Fibroblast of mammary gland (primary cell): ENCODE measurements at places on chromosomes 1 and 21.

GRCh38 chr21:45366931-45367401, 38.0 kb upstream of the COL18A1 start:
- DNase-seq = peak; percentile 99

DNA sequence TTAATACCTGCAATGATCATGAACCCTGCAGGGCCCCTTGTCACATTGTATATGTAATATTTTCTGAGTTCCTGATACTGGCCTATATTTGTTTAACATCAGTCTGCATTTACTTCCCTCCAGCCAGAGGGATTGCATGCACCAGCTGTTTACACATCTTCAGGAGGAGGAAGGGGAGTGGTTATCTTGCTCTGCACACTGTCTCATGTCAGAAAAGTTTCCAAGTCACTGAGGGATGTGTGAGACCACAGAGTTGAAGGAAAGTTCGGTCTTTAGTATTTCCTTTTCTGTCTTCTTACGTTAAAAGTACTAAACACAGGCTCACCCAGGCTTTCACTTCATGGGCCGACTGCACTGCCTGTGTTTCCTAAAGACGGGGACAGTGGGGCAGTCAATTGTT, 574.1 kb downstream of the LMO4 start:
- DNase-seq = peak; percentile 34

DNA sequence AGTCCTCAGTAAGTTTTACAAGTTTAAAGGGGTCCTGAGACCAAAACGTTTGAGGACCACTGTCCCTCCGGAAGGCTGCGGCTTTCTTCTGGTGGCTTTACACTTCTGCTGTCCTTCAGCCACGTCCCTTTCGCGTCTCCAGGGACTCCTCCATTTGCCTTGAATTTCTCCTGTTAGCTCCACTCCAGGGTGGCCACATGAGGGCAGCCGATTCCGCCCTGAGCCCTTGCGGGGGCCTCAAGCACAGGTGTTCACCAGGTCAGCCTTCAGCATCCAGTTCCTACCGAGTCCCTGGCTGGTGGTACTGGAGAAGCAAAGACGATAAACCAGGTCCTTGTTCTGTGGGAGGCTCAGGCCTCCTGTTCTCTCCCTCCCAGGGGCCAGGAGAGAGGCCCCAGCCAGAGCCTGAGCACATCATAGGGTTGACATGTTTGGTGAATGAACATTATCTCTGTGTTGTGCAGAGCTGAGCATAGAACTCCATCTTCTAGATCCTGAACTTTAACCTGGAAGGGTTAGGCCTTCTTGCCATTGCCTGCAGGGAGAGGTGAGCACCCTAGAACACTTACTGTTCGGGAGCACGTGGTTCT, 27.4 kb upstream of the COQ8A start:
- DNase-seq = peak; percentile 14

- no peak for DNase-seq
Measured at GRCh38 chr1:234375672-234376071, 2.4 kb downstream of the COA6 start.

DNA sequence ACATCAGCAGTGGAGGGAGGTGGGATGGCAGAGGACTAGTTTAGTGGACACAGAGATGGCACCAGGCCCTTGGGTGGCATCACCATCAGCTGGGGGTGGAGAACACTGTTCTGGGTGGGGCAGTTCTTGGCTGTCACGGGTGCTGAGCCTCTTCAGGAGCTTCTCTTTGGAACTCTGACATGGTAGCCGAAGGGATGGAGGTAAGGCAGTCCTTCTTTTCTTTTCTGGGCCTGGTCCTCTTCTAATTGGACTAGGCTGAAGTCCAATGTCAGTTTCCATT, 8.3 kb upstream of the MEF2D start:
- DNase-seq = no peak

DNA sequence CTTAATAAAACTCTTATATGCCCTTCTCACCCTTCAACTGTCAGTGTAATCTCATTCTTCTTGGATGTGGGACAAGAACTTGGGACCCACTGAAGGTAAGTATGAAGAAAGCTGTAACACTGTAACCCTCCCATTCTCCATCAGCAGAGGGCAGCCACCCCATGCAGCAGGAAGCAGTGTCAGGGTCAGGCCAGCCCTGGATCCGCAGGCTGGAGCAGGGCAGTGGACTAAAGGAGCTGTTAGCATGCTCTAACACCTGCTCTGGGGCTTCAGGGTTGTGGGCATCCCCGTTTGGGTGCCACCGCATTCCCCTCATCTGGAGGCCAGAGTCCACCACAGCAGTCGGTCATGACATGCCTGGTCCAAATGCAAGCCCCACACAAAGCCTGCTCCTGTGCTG, 156.5 kb downstream of the HIVEP3 start:
- DNase-seq = no peak

DNA sequence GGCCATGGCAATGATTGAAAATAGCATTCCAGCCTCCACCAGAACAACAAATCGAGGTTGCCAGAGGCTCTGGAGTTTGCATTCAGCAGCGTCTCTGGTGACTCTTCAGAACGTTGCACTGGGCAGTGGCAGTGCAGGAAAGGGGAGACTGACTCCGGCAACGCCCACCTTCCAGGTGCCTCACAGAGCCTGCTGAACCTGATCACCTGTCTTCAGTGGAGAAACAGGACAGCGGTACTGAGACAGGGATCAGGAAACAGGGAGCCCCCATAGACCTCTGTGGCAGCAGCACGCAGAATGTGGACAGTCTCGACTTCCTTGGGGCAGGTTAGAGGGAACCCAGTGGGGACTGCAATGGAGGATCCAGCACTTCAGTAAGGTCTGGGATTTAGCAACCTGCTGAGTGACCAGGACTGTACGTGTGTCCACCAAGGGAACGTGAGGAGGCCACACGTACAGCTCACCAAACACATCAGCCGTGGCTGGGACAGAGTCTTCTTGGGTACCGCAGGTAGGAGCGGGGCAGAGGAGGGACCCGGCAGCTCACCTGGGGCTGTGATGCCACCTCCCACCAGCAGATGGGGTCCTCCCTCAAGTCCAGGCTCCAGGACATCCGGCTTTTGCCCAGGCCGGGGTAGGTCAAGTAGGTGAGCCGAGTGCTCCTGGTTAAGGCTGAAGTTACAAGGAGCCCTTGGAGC, 128.6 kb downstream of the PRDM2 start:
- peak; percentile 33 for DNase-seq

DNA sequence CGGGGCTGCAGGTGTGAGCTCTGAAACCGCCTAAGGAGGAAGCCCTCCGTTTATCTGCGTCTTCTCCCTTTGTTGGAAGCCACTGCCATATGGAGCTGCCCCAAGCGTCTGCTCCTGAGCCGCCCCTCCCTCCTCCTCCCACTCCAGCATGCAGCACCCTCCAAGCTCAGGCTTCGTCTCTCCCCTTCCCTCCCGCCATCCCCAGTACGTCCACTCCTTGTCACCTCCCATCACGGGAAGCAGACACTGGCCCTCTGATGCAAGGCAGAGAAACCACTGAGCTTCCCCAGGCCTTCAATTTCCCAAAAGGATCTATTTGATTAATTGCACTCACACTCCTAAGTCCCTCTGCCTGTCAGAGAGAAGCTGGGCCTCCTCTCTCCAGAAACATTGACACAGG, 52.5 kb downstream of the NFASC start:
- no peak for DNase-seq

DNA sequence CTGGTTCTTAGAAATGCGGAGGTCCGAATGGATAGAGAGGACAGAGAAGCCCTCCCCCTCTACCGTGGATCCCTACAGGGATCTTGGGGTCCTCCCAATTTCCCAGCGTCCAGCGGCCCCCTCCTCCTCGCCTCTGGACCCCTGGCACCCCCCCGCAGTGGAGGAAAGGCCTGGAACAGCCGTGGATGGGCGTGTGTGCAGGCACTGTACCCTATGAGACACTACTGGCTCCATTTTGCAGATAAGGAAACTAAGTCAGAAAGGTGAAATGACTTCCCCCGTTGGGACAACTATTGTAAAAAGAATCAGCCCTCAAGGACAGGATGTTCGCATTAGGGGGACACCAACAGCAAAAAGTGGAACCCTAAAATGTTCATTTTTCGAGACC, 931 bp upstream of the CLSTN1 start:
- no peak for DNase-seq

DNA sequence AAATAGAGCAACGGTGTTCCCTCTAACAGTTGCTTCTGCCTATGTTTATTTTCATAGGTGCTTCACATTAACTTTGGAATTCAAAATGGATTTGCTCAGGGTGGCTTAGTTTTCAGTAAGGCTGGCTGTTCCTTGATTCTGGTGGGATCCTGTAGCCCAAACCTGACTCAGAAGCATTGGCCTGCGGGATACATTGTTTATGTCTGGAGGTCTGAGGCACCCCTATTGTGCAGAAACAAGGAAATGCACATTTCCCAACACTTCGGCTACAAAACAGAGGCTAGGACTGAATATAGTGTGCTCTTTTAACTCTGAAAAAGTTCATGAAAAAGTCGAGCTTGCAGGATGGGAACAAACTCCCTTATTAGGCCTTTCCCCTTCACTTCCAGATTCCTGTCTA, 133.8 kb upstream of the F3 start:
- peak; percentile 18 for DNase-seq

- no peak for DNase-seq
Measured at GRCh38 chr21:44437371-44437695, 18.0 kb upstream of the LRRC3 start.

GRCh38 chr1:21323091-21323490, 32.8 kb upstream of the ECE1 start:
- DNase-seq = peak; percentile 63
